ENCODE measurements at places on chromosomes 11 and 22.
A peak's percentile ranks its signal among the peaks of the same experiment; 100 is the strongest.

DNA sequence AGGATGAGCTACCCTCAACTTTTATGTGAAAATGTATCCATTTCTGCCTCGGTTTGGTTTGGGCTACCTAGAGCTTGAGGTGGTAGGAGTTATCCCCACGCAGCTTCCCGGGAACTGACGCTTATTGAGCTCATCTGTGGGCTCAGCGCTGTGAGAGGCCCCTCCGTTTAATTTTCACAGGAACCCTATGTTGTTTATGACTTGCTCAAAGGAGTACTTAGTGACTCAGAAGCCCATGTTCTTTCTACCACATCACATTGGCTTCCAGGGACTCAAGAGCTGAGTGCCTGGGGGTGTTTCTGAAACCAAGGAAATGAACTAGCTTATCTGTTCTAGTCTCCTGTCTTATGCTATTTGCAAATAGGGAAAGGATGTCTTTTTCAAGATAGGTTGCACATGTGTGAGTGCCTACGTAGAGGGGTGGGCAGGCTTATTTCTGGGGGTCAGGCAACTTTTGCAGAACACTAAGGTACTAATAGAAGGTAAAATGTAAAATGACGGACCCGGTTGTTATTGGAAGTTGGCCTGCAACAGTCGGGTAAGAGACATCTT lies 40.5 kb downstream of the MICAL2 start:
- no peak for DNase-seq

DNA sequence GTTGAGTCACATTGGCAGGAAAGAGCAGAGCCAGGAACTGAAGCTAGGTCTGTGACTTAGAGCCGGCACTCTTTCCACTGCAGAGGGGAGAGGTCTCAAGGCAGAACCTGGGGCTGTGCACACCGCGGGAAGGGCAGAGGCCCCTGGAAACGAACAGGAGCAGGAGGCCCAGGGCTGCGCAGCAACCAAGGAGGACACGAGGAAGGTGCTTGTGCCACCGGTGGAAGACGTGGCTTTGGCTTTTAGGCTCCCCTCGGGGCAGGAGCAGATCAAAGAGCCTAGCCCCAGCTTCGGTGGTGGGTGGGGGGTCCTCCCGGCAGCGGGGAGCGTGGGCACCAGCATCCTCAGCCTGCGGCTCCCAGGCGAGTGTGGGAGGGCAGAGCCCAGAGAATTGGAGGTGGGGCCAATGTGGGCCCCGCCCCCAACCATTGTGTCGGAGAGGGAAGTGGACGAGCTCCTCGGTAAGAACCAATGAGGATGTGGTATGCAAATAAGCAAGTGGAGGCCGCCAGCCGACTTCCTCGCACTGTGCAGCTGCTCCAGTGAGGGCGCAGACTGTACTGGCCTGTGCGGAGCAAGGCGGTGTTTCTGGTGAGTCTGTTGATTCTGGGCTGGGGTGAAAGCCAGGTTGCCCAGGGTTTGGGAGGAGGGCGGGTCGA lies at the start of gene CCDC116:
Gene CCDC116 (plus strand): TSS at position 524 of the 659 bp plus-strand sequence. CDS start 422 bp downstream, outside the sequence.
- DNase-seq = no peak

DNA sequence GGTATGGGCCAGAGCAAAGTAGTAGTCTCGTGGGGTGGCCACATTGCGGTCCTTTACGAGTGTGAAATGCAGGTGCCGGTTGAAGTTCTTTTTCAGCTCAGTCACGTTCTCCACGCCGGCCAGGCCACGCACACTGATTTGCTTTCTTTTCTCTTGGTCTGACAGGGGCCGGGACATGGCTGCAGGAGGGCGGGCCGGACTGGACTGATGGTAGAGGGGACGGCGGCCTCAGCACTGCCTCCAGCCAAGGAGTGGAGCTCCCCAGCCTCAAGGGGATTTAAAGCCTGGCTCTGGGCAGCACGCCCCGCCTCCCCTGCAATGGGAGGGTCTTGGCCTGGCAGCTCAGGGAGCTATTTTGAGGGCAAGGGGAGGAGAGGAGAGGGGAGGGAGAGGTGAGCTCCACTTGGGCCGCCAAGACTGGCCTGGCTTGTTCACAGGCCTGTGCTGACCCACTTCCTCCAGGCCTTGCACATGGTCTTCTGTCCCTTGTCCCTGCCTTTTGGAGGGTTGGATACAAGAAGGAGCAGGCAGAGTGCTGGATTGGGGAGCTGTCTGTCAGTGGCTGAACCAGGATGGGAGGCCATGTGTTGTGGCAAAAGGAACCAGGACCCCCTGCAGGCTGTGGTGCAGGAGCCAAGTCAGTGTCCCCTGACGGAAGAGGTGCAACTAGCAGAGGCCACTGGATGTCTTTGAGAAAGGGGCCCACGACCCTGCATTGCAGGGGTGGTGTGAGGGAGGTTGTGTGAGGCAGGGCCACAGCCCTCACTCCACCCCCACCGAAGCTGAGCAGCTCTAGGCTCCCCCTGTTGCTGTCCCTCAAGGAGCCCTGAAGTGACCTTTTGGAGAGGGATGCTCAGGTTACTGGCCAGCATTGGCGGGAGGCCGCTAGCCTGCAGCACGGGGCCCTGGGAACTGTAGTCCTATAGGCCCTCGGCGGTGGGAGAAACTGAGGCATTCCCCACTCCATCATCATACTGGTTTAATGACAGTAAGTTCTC lies at the start of gene PYGM:
Gene PYGM (minus strand): TSS at position 253 of the 998 bp plus-strand sequence. CDS start 76 bp downstream, at position 177.
- DNase-seq = no peak

GRCh38 chr22:22216450-22216959 lies 28.1 kb upstream of the VPREB1 start:
- no peak for DNase-seq

- DNase-seq = no peak
Measured at GRCh38 chr11:63448646-63449045, 42.3 kb downstream of the PLAAT5 start.

- DNase-seq = no peak
Measured at GRCh38 chr11:131796541-131796940, 426.1 kb downstream of the NTM start.

DNA sequence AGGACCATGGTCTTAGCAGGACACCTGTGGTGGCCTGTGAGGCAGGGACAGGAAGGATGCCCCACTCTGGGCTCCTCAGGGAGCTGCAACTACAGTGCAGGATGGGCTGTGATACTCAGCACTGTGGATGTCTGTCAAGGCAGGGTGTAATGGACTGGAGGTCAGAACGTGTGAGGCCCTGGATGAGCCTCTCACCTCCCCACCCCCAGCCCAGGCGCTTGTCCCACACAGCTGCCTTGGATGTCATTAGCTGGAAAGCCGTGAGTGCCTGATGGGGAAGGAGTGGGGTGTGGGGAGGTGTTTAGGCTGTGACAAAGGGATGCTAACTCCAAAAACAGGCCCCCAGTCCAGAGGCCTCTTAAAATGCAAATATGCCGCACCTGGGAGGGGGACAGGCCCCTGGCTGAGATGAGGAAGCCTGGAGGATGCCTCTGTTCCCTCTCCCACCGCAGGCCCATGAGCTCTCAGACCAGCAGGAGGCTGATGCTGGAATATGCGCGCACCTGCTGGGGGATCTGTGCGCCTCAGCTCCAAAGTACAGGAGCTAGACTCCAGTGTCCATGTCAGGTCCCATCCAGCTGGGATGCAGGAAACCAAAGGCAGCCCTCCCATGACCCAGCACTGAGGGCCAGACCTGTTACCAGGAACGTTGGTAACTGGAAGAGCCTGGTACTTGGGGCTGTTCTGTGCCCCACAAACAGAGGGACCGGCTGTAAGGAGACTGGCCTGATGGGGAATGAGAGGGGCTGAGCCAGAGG lies 25.1 kb downstream of the RSPH14 start:
- DNase-seq = no peak

DNA sequence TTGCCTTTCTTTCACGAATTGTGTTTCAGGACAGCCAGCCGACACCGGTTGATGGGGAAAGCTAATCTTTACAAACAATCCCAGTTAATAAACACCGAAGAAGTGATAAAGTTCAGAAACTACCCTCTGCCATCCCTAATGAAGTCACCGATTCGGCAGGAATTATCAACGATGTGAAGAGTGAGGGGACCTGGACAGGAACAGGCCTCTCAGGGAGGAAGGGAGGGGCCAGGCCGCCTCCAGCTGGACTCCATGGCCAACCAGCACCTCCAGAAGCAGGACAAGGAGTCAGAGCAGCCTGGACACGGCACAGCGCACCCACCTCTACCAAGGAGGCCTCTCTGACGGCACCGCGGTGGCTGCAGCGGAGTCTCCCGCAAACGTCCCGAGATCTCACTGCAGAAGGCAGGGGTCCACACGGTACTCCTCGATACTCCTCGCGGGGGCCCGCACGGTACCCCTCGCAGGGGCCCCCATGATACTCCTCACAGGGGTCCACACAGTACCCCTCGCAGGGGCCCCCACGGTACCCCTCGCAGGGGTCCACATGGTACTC lies 3.9 kb downstream of the TOLLIP start:
- DNase-seq = no peak

DNA sequence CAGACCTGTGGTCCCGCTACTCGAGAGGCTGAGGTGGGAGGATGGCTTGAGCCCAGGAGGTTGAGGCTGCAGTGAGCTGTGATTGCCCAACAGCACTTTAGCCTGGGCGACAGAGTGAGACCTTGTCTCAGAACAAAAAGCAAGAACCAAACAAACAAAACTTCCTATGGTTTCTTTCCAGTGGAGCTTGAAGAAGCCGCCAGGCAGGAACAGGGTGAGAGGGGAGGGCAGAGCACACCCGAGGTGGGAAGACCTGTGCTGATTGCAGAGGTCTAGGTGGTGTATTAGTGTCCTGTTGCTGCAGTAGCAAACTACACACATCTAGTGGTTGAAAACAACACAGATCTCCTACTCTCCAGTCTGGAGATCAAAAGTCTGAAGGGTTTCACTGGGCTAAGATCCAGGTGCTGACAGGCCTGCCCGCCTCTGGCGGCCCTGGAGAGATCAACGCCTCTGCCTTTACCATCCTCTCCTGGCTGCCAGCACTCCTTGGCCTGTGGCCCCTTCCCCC lies 10.5 kb downstream of the ARHGEF17 start:
- DNase-seq = no peak

GRCh38 chr22:44025171-44026065 lies 1.3 kb downstream of the PARVB start:
- no peak for DNase-seq

DNA sequence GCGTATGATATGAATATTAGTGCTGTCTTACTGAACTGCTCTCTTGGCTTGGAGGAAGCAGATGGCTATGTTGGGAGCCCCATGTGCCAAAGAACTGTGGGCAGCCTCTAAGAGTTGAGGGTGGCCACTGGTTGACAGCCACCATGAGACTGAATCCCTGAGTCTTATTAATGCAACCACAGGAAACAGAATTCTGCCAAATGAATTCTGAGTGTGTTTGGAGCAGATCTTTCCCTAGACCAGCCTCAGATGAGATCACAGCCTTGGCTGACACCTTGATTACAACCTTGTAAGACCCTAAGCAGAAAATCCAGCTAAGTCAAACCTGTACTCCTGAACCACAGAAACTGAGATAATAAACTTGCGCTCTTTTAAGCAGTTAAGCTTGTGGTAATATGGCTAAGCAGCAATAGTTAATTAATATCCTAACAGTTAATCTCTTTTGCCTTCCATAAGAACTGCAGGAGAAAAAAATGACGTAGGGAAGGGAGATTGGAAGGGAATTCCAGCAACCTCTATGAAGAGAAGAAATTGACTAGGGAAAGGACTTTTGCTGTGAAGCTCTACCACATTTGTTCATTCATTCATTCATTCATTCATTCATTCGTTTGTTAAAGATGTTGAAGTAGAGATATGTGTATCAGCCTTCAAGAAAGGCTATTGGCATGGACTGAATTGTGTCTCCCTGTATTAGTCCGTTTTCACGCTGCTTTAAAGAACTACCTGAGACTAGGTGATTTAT lies 26.8 kb downstream of the ADM start:
- DNase-seq = no peak

- DNase-seq = no peak
Measured at GRCh38 chr22:44372611-44373010, 59.9 kb upstream of the SHISAL1 start.

DNA sequence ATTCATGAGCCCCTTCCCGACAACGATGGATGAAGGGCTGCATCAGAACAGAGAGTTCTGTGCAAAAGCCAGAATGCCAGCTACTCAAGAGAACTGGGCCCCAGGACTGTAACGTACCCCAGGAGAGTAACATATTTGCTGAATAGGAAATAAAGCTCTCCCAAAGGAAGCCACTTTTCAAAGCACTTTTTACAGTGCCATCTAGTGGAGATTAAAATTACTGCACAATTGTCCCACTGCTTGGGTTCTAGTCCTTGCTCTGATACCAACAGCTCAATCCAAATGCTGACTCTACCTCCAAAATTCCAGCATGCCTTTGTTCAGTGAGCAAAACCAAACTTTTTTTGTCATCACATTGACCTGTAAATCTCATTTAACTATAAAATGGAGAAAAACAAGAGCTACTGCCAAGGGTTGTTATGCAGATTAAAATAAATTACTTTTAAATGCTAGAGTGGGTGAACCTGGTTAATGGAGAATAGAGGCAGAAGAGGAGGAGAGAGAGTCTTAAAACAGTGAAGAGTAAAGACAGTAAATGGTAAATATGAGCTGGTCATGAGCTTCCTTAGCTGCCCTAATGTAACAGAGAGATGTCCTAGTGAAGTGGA lies 87.6 kb upstream of the FSHB start:
- no peak for DNase-seq

- no peak for DNase-seq
Measured at GRCh38 chr22:20990184-20991180, 8.4 kb downstream of the LZTR1 start.

GRCh38 chr11:64523456-64524157 lies 67.4 kb upstream of the SLC22A12 start:
- no peak for DNase-seq

- DNase-seq = no peak
Measured at GRCh38 chr11:45675646-45676045, 10.2 kb upstream of the CHST1 start.

GRCh38 chr11:73652046-73652730 lies 5.8 kb downstream of the PLEKHB1 start:
- DNase-seq = peak; percentile 90

DNA sequence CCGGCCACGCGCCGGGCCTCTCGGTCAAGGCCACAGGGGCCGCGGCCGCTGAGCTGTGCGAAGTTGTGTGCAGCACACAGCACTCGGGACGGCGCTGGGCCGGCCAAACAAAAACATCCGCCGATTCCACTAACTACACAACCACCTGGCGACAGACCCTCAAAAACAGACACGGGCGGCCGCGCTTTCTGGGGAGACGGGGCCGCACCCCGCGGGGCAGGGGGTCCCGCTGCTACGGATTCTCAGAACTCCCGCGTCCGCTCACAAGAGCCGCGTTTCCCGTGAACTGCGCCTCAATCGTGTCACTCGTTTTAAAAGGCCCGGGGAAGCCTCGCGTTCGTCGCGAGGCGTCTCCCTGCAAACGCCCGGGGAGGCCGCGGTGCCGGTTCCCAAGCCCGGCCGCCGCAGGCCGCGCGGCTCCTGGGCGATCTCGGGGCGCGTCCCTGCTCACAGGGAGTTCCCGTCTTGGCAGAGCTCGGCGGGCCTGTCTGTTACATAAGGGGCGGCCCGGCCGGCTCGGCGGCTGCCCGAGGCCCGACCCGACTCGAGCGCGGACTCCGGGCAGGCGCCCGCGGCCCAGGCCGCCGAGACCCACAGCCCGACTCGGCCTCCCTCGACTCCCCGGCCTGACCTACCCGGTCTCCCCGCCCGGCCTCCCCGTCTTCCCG lies 936 bp downstream of the BRD1 start:
- DNase-seq = no peak

All from amygdala (tissue), 56 donors.